ELR (cell line): ENCODE measurements at places on chromosomes 4 and X.

GRCh38 chrX:148282504-148282903 lies 217.9 kb upstream of the AFF2 start:
- no peak for DNase-seq

DNA sequence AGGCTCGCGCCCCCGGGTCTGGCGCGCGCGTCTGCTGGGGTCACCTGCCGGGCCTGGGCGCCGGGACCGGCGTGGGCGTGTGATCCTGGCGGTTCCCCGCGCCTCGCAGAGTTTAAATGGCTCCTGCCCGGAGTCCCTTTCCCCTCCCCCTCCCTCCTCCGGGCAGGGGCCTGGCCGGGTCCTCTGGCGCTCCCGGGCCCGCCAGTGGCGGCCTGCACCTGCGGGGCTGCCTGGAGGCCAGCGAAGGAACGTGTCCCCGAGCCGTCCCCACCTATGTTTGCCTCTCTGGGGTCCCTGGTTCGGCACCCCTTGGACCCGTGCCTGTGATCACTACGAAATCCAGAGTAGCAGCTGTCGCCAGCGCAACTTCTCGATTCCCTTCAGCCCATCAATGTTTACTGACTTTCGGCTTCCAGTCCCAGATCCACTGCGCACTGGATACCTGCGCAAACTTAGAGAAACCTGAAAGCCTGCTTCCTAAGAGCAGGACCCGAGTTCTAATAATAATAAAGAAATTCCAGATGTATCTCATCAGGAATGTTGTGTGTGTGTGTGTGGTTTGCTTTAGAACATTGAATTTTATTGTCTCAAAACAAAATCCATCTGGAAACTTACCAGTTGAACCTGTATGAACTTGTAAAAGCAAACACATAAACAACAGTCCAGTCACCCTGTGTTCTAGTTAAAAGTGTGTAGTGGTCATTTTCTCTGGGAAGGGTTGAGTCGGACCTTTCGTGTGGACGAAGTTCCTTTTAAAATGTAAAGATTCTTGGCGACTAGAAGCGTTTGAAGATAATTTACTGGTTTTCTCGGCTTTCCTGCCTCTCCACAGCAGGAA lies 788 bp downstream of the SHROOM2 start:
- no peak for DNase-seq

DNA sequence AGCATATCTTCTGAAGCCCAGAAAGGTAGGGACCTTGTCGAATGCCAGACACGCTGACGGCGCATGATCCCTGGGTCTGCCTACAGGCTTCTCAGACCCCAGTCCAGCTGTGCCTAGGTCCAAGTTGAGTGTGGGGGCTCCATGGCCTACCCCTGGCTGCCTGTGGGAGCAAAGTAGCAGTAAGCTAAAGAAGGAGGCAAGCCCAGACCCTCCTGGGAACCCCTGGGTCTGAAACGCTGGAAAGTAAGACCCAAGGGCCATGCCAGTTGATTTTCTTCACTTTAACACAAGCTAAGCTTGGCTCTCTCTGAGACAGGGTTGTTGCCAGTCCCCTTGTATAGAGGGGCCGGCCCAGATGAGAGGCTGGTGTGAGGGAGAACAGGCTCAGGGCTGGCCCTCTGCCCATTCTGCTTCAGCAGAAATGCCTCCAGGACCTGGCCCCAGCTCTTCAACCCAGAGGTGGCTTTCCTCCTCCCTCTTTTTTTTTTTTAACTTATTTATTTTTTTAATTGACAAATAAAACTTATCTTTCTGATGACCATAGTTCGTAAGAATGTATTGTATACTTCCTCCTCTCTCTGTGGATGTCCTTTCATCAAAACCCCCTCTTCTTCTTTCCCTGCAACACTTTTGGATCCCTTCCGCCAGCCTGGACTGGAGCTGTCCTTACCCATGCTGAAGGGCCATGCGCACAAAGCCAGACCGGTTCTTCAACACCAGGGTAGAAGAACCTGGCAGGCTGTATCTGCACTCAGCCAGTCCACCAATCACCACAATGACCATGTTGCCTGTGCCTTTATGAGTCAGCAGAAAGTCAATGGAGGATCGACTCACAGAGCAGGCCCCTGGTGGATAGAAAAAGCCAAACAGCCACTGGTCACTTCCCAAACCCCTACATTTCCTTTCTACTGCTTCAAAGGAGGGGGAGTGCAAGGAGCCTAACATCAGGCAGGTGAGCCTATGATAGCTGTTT lies 7.1 kb downstream of the AWAT2 start:
- DNase-seq: peak; percentile 45

DNA sequence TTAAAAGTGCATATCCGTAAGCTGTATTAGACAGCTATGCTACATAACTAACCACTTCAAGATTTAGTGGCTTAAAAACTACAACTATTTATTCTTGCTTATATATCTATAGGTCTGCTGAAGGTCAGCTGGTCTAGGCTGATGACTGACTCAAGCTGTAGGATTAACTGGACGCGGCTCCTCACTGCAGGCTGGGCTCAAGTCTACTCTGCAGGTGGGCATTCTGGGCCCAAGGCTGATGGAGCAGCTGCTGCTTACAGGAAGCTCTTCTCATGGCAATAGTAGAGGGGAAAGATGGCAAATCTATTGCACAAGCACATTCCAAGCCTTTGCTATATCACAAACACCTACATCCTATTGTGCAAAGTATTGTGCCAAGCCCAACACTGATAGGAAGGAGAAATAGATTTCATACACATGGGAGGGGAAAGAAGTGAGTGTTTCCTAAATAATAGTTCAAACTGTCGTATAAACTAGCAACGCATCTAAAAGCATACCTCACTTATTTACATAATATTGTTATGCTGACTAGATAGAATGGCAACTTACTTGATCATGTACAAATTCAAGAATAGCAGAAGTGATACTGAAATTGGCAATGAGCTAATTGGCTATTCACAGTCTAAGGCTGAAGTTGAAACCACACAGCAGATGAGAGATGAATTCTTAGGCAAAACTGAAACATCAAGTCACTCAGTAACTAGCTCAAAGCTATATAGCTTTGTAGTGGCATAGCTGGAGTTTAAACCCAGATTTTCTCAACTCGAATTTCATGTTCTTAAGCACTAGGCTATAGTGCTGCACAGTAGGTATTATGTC lies 263.8 kb downstream of the NKX6-1 start:
- DNase-seq: no peak

DNA sequence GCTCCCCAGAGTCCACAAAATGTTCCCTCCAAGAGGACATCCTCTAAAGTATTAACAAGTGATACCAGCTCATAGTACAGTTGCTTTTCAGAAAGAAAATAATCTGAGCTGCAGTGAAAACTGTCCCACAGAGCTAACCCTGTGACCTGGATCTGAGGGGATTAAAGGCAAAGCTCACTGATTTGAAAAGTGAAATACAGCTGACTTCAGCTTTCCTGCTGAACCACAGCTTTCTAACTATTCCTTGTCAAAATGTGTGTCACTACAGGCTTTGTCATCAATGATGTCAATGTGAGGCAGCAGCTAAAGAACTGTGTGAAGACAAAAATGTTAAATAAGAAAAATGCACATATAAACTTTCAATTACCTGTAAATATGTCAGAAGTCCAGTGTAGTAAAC lies 36.9 kb downstream of the DCHS2 start:
- DNase-seq: no peak

DNA sequence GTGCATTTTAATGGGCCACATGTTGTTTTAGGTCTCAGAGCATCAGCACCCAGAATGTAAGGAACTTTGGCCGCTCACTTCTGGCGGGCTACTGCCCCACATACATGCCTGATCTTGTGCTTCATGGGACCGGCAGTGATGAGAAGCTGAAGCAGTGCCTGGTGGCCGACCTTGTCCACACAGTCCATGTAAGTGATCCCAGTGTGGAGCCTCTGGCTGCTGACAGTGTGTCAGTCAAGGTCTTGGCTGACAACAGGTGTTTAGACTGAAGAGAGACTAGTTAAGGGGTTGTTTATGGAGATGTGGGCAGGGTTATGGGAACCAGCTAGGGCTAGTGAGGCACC lies 101.4 kb downstream of the FNIP2 start:
- DNase-seq: no peak

DNA sequence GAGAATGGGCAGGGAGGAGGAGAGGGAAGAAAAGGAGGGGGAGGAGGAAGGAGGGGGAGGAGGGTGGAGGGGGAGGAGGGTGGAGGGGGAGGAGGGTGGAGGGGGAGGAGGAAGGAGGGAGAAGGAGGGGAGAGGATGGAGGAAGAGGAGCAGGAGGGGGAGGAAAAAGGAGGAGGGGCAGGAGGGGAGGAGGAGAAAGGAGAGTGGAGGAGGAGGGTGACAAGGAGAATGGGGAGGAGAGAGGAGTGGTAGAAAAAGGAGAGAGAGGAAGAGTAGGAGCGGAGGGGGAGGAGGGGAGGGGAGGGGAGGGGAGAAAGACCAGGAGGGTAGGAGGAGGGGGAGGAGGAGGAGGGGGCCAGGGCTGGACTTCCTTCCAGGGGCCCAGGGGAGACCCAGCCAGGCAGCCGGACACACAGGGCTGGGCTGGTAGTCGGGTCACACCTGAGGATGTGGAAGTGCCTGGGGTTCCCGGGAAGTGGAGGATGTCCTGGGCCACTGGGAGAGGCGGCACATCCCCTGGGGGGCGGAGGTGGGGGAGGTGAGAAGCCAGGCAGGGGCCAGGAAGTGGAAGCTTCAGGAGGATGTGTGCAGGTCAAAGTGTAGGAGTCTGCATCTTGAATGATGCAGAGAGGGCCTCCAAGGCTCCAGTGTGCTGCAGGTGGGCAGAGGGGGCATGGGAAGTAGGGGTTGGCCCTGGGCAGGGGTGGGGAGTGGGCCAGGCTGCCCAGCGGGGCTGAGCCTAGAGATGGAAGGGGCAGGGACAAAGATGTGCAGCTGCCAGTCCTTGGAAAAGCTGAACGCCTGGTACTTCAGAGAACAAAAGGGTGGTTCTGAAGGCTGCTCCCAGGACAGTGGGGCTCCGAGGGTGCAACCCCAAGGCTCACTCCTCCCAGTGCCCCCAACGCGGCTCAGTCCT lies 18.8 kb downstream of the IL3RA start:
- no peak for DNase-seq

DNA sequence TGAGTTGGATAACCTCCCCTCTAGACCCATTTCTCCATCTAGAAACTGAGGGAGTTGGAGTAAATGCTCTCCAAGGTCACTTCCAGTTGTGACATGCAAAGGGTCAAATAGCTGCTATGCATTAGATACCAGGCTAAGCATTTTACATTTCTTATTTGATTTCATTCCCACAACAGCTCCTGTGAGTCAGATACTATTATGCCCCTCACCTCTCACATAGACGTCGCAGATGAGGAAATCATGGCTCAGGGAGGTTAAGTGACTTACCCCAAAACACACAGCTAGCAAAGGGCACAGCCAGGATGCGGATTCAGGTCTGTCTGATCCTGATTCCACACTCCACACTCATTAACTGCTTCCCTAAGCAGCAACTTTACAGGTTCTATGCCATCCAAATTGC lies 57.7 kb downstream of the PRPS1 start:
- no peak for DNase-seq

GRCh38 chr4:159055833-159056232 lies 47.0 kb upstream of the RAPGEF2 start:
- DNase-seq: no peak

DNA sequence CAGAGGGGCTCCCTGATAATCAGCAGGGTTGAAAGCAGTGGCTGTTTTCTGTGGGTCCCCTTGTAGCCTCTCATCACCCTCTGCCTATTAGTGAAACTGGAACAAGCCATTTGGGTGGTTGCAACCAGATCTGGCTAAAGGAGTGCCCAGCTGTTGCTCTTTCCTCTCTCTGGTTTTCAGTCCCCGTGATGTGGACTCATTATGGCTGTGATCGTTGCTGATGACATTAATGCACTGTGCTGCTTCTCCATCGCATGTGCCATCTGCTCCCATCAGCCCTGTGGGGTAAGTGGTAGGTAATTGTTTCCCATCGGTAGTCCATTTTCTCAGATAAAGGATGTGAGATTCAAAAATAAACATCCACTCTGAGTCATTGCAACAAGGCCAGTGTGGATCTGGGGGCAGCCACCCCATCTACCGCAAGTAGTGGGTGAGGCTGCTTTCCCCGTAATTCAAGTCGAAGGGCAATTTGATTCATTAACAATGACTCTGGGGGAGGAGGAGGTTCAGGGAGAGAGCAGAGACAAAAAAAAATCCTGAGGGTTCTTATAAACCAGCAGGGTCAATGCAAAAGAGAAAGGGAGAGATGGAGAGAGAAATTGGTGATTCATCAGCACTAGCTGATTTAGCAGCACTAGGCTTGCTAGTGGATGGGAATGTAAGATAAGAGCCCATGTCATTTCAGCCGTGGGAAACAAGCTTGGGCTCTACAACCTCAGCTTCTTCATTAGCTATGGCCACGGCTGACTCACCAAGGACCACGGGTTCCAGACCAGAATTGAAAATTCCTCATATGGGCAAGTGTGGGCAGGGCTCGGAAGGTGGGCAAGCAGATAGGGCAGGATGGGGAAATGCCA lies 357.8 kb downstream of the MID1IP1 start:
- peak; percentile 10 for DNase-seq

DNA sequence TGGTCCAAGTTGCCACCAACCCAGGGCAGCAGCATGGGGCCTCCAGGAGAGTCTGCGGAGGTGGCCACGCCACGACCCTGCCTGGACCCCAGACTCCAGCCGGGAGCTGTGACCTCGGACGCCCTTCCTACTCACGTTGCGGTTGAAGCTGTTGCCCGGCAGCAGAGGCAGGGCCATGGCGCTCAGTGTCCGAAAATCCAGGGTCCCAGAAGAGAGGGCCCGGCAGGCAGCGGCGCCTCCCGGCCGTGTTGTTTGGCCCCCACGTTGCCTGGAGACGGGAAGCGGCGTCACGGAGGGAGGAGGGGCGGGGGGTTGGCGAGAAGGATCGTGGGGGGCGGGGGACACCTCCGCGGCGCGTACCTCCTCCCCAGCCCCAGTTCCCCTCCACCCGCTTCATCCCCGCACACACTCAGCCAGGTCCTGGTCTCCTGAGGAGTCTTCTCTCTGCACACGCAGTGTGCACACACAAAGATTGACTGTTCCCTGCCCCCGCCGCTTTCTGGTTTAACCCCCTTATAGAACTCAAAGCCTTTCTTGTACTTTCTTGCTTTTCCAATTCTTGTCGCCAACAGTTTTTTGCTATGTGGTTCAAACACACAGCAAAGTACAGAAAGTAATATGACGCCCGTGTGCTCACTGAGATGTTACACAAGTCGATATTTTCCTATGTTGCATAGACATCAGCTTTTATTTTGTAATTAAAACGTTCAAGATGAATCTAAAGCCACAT lies at the start of gene EFHC2:
TSS of gene EFHC2 (minus strand) at position 261 of the 730 bp plus-strand sequence. CDS start at position 177, 84 bp downstream.
- peak; percentile 40 for DNase-seq

GRCh38 chrX:33053001-33053400 lies 158.3 kb downstream of the DMD start:
- no peak for DNase-seq
